ENCODE measurements at places on chromosomes 2 and 18.

DNA sequence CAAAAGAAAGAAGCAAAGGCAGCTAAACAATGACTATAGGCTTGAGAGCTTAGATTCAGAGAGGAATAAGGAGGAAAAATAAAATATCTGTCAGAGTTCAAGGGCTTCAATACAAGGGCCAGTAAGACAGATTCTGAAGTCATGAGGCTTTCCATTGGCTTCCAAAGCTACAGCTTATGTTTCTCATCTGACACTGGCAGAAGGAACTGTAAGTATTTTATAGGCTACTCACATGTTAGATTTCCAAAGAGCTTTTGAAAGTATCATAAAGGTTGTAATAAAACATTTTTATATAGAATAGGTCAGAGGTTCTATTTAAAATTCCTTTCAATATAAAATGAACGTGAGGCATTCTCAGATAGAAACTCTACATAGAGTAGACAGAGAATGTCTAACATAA, 746.6 kb upstream of the NXPH2 start:
- DNase-seq: no peak

DNA sequence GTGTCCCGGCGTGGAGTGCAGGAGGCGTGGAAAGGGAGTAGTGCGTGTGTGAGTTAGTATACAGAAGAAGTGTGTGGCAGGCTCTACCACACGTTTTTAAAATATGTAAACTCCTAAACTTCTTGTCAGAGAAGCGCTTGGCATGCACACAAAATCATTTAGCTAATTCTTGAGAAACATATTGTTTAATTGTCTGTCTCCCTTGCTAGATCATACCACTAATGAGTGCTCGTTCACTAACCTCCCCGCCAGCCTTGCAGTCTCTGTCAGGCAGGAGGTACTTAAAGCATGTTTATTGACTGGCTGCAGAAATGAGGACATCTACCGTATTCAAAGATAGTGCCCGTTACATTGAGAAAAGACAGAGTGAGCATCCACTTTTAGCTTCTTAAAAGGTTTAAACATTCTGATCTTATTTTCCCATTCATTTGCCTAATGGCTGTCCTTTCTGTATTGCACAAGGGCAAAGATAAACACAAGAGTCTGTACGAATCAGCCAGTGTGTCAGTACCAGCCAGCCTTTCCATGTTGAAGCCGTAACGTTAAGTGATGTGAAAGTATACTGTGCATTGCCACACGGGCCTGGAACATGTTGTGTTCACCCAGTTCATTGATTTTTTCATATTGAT, 41.4 kb downstream of the TRAPPC12 start:
- no peak for DNase-seq

- no peak for DNase-seq
Measured at GRCh38 chr18:76882146-76882545, 59.8 kb downstream of the ZNF236 start.

DNA sequence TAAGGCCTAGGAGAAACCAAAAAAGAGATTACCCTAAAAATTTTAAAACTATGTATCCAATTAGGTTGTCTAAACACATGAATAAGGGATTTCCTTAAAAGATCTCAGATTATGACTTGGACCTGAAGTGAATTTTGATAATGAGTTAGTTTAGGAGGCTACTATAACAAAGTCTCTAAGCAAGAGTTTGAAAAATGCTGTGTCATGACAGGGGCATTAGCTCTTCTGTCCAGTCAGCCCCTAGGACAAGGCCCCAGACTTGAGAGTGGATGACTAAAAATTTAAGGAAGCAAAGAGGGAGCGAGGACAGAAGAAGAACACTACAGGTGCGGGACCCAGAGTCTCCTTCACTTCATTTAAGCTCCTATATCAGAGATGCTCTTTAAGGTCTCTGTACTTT, 135.9 kb downstream of the DTNB start:
- no peak for DNase-seq

GRCh38 chr2:172655838-172656573, 79.6 kb upstream of the RAPGEF4 start:
- DNase-seq: no peak

- DNase-seq: no peak
Measured at GRCh38 chr18:21634588-21635199, 22.6 kb downstream of the SNRPD1 start.

- no peak for DNase-seq
Measured at GRCh38 chr18:3340015-3340681, 78.2 kb downstream of the MYL12B start.

GRCh38 chr2:208713066-208713745, 306.6 kb downstream of the PTH2R start:
- DNase-seq: no peak

DNA sequence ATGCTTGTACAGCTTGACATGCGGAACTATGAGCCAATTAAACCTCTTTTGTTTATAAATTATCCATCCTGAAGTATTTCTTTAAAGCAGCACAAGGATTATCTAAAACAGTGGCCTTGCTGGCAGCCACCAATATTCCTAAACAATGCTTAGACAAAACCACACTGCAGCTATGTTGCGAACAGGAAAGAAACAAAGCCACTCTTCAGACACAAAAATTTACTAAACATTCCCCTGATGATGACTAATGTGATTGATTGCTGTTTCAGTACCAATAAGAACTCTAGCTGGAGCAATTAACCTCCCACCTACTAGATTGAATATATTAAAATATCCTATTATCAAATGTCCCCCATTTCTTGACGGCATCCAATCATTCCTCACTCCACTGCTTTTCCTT, 325.8 kb upstream of the REG3G start:
- DNase-seq: no peak

DNA sequence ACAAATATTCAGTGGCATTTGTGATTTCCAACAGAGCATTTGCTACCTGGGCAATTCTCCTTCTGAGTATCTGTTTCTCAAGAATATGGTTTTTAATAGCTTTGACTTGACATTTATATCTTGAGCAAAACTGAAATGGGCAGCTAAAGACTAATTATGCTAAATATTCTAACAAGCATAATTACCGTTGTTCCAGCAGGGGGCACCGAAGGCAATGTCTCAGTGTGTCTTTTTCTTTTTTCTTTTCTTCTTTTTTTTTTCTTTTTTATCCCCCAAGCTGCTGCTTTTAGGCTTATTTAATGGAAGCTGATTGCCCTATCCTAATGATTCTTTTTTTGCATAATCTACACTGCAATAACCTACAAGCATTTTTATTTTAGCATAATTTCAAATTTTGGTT, 138.9 kb upstream of the NABP1 start:
- DNase-seq: no peak

DNA sequence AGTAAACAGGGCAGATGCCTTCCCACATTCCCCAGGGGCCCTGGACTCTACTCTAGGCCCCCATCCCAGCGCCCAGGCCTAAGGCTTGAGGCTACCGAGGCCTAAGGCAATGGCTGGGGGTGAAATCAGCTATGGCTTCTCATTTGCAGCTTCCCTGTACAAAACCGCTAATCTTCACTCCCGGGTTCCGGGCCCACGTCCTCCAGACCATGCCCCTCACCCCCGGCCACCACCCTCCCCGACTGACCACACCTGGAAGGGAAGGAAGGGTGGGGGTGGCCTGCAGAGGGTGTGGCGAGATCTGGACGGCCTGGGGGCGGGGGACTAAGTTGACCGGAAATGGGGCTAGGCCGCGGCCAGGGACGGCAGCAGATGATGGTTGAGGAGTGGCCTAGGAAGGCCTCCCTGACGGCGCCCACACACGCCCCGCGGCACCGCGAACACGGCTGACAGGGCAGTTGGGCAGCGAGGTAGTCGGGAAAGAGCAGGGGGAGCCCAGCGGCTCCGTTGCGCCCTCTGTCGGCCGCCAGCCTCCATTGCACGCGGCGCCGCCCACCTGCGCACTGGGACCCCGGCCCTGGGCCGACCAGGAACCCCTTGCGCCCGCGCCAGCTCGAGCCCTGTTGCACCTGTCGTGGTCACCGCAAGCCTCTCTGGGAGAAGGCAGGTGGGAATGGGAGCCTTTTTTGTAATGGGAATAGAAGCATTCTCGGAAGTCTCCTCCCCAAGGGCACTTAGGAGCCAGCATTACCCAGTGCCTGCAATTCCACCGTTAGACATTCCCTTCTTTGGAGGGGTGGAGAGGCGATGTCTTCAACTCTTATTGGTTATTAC, 117.1 kb upstream of the STPG4 start:
- peak; percentile 16 for DNase-seq

DNA sequence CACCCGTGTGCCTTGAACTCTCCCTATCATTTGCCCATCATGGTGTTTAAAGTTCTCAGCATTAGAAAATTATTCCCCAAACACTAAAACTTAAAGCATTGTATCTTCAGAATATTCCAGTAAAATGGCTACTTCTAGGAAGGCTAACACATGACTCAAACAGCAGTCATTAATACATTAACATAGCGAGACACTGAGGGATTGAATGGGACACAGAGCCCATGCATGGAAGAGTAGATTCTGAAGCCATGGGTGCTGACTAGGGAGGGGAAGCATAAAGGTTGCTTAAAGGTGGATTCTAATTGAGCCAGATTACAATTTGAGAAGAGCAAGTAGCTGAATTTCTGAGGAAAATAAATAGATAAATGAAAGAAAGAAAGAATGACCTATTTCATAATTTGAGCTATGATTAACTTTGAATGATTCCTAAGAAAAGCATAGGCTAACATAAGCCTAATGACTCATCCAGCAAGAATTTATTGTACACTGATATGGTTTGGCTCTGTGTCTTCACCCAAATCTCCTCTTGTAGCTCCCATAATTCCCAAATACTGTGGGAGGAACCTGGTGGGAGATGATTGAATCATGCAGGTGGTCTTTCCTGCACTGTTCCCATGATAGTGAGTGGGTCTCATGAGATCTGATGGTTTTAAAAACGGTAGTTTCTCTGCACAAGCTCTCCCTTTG, 79.8 kb upstream of the PIK3C3 start:
- DNase-seq: no peak

DNA sequence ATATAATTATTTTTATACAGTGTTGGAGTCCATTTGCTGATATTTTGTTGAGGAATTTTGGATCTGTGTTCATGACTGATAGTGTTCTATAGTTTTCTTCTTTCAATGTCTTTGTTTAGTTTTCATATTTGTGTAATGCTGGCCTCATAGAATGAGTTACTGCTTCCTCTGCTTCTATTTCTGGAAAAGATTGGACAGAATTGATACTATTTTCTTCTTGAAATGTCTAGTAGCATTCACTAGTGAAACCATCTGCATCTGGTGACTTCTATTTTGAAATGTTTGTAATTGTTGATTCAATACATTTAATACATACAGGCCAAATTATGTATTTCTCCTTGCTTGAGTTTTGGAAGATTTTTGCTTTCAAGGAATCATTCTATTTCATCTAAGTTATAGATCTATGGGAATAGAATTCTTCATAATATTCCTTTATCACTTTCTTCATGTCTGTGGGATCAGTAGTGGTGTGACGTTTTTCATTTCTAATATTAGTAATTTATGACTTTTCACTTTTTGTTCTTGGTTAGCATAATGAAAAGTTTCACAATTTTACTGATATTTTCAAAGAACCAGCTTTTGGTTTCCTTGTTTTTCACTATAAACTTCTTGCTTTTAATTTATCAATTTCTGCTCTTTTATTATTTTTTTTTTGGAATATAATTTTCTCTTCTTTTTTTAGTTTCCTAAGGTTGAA, 509.9 kb upstream of the VRK2 start:
- DNase-seq: no peak

GRCh38 chr2:67845621-67846369, 217.0 kb downstream of the C1D start:
- DNase-seq: no peak

GRCh38 chr18:32208577-32208976, 18.7 kb downstream of the MEP1B start:
- DNase-seq: no peak

DNA sequence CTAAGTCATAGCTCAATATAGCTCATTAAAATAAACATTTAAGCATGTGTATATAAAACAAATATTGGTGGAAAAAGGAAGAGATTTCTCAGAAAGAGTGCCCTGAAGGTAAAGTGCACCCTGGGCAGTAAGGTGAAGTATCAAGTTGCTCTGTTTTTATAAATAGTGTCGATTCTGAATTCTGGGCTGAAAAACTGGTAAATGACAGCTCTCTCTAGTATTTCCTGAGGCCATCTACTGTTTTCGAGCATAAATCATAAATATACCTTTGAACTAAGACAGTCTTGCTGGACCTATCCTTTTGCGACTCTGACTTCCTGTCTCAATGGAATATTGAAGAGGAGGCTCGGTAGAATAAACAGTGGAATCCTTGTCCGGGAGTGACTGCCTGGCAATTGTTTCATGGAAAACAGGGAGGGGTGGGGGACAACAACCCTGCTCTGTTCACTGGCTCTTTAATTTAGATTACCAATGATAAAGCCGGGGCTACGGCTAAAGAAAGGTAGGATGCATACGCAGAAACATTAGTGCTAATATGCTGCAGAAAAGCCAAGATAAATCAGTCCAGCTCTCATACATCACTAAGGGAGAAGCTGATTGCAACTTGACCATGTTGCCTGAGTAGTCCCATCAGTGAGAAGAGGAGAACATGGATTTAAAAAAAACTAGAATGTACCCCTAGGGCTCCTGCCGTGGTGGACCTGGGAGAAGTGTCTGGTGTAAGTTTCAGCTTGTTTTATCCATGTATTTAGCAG, 124.1 kb downstream of the RAPGEF4 start:
- DNase-seq: no peak

GRCh38 chr2:120600786-120601185, 134.9 kb upstream of the GLI2 start:
- DNase-seq: no peak

- DNase-seq: no peak
Measured at GRCh38 chr2:200762127-200762526, 49.6 kb upstream of the BZW1 start.

DNA sequence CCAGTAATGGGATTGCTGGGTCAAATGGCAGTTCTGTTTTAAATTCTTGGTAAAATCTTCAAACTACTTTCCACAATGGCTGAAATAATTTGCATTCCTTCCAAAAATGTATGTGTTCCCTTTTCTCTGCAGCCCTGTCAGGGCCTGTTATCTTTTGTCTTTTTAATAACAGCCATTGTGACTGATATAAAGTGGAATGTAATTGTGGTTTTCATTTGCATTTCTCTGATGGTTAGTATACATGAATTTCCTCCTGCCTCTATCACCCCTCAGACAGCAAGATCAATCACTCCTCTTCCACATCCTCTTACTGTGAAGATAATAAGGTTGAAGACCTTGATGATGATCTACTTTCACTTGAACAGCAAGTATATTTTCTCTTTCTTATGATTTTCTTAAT, 304.8 kb upstream of the FSIP2 start:
- DNase-seq: no peak

DNA sequence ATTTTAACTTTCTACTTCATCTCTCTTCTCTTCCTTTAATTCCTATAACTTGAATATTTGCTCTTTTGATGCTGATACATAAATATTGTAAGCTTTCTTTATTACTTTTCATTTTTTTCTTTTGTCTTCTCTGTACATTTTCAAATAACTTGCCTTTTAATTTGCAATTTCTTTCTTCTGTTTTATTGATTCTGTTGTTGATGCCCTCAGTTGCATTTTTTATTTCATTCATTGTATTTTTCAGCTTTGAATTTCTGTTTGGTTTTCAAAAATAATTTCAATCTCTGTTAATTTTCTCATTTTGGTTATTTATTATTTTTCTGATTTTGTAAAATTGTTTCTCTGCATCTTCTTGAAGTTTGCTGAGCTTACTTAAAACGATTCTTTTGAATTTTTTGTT, 47.0 kb downstream of the AQP4 start:
- no peak for DNase-seq
